ENCODE measurements at places on chromosomes 4 and X. TPM values are rescaled to one million over a fixed set of nuclear protein-coding genes. Genes with fewer than 3 reads are reported as not detected.

ALAS2 gene
- polyA plus RNA-seq = 31.4 TPM

GSX2 gene
- polyA plus RNA-seq = not detected

TLR6 gene
- polyA plus RNA-seq = 2.1 TPM

ENPEP gene
- 27.6 TPM for polyA plus RNA-seq

DIPK2B gene
- polyA plus RNA-seq = 19.6 TPM

NEXMIF gene
- 0.73 TPM for polyA plus RNA-seq

DNA sequence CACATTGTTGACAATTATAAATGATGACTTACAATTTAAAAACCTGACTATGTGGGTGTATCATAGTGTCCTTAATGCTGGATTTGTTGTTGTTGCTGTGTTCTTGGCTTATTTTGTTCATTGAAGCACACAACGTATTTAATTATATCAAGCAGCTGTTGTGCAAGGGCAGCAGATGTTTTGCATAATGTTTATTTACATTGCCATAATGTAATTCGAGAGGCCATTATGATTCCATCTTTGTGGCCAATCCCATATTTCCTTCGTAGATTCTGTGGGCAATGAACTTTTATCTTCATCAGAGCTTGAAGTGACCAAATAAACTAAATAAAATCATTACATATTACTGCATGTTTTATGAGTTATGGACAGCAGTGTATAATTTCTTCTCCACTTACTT, 422.6 kb upstream of the GALNTL6 start:
- no peak for DNase-seq

GRCh38 chr4:99047710-99048109, 40.9 kb downstream of the ADH5 start:
- DNase-seq = no peak

DNA sequence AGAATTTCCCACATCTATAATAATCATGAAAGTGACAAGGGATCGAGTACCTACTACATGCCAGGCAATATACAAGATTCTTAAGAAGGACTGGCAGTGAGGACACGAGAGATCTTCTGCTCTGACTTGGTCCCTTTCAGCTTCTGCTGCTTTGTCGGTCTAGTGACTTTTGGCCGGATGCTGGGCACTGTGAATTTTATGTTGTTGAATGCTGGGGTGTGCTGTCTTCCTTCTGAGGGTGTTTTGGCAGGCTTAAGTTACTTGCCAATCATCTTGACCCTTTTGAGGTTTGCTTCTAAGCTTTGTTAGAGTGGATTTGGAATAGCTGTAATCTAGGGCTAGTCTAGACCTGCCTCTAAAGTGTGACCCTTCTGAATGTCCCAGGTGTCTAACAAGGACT, 23.5 kb downstream of the NAT8L start:
- no peak for DNase-seq

GRCh38 chrX:3293251-3293650, 53.2 kb downstream of the MXRA5 start:
- no peak for DNase-seq

- DNase-seq = no peak
Observed at GRCh38 chr4:3244747-3245146, 4.2 kb upstream of the MSANTD1 start.

- DNase-seq = peak; percentile 39
Observed at GRCh38 chr4:30600246-30601017, 119.7 kb upstream of the PCDH7 start.
